Stimulated activated CD4-positive, alpha-beta T cell treated with anti-CD3 and anti-CD28 coated beads, Interleukin-4, amount 100 ng/mL, for 48 hours (primary cell): ENCODE measurements at places on chromosomes 4 and X.

GRCh38 chr4:1879485-1879884 is 8.3 kb downstream of the NSD2 start:
- no peak for DNase-seq

GRCh38 chr4:150859453-150859852 is 155.6 kb downstream of the LRBA start:
- DNase-seq, result no peak

GRCh38 chr4:105613306-105613705 is 60.9 kb downstream of the ARHGEF38 start:
- DNase-seq, result no peak

DNA sequence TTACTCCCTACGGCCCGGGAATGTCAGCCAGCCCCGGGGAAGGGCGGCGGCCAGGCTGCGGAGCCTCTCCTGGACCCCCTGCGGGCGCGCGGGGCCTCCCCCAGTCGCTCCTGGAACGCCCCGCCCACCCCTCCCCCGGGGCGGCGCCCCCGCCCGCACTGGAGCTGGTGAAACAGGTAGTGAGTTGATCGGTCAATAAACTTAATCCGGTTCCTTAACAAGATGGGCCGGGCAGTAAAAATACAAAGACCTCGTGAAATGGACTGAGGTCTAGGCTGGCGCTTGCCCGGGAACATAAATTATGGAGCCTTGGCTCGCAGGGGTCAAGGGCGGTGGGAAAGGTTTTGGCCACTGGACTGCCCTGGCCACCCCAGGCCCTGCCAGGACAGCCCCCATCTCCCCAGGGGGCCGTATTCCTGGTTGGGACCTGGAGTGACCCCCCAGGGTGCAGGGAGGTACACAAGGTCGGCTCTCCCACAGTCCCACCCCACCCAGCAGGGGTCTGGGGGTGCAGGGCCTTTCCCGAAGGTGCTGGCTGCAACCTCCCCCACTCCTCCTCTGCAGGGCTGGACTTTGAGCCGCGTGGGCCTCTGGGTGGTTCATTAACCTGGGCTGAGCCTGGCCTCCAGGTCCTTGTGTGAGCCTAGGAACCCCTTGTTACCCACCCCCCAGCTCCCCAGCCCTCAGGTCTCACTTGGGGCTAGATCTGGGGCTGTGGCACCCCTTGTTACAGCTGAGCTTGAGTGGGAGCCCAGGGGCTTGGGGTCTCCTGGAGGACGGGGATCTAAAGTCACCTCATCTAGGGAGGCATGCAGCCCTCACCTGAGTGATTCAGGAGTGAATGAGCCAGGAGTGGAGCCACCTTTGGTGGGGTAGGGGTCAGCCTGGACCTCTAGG is 2.5 kb downstream of the FGFR3 start:
- no peak for DNase-seq

GRCh38 chr4:54677416-54677815 is 19.7 kb downstream of the KIT start:
- no peak for DNase-seq

DNA sequence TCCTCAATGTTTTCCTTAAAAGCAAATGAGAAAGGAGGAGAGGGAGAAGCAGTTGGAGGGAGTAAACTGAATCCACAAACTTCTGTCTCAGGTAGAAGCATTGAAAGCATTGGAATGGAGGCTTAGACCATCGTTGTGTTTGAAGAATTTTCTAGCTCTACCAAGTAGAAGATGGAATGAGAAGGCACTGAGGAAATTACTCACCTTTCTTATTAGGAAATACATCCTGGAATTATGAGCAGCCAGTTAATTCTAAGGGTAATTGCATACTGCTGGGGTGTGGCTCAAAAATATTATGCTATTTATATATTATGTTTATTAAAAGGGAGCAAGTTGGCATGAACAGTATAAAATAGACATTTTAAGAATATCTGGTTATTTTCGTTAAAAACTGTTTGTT is 12.9 kb downstream of the PGM2 start:
- DNase-seq, result no peak

GRCh38 chr4:86973668-86974067 is 38.9 kb downstream of the AFF1 start:
- no peak for DNase-seq
